ENCODE measurements at places on chromosomes 3 and 15.

DNA sequence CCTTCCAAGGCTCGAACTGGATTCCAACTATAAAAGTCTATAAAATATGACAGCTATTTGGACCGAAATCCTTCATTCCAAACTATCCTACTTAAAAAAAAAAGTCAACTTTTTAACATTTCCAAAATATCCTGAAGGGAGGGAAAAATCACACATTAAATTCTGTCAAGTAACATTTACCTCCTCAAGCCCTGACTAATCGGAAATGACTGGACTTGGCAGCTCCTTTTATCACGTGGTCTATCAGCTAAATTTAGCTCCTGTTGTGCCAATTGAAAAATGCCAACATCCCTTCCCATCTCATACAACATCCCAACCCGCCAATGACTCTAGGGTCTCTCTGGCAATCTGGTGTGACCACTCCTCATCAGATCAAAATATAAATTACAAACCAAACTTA is 297.9 kb downstream of the FHIT start:
- DNase-seq, result no peak

GRCh38 chr3:8520816-8521403 is 19.3 kb downstream of the LMCD1 start:
- DNase-seq, result no peak

- DNase-seq, result no peak
Observed at GRCh38 chr15:41161336-41161735, 45.3 kb upstream of the INO80 start.

DNA sequence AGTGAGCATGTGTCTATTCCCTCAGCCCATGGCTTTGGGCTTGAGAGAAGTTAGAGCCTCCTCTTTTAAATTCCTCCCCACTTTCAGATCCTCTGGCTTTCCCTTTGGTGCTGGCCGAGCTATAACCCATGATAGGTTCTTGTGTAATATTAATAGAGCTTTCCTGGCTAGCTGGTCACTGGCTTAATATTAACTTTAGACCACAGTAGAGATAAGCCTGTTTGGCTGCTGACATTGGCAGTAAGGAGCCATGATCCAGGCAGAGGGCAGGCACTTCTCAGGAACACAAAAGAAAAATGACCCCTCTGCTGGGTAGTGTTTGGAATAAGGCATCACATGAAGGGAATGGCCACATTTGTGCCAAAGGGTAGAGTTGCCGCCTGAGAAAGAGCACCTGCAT is 65.4 kb upstream of the UMPS start:
- no peak for DNase-seq

DNA sequence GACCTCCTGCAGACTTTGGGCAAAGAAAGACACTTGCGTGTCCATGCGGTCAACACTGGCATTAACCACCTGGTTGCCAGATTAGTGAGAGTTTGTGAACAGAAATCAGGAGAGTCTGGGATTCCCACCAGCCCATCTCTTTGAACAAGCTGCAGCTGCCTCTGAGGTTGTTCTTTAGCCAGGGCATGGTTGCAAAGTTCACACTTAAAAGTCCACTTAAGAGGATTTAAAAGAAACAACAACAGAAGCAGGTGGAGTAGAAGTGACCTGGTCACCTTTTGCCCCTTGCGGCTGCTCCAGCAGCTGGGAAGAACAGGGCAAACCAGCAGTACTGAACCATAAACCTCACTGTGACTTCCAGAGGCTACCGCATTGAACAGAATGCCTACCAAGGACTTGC is 97.3 kb downstream of the FOXB1 start:
- no peak for DNase-seq

- DNase-seq, result no peak
Observed at GRCh38 chr3:66957367-66957766, 40.7 kb upstream of the KBTBD8 start.

DNA sequence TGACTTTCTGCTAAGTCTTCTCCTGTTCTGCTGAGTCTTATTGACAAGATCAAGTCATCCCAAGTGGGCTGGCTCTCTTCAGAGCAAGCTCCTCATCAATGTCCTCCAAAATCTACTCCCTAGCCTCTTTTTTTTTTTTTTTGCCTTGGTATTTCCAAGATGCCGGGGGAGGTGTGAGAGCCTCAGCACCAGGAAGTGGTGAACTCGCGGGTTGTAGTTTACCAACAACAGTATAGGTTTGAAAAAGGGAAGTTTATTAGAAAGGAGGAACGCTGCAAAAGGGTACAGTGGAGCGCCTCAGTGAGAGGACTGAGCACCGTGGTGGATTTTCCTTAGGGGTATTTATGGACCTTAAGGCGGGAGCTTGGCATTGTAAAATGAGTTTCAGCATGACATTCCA is 94.3 kb upstream of the SGO1 start:
- DNase-seq, result no peak

- no peak for DNase-seq
Observed at GRCh38 chr3:133478624-133479023, 78.8 kb downstream of the BFSP2 start.

GRCh38 chr3:31763731-31764130 is 217.3 kb downstream of the OSBPL10 start:
- DNase-seq, result no peak
